ENCODE measurements at places on chromosomes 2 and 18.
A peak's percentile ranks its signal among the peaks of the same experiment; 100 is the strongest.

DNA sequence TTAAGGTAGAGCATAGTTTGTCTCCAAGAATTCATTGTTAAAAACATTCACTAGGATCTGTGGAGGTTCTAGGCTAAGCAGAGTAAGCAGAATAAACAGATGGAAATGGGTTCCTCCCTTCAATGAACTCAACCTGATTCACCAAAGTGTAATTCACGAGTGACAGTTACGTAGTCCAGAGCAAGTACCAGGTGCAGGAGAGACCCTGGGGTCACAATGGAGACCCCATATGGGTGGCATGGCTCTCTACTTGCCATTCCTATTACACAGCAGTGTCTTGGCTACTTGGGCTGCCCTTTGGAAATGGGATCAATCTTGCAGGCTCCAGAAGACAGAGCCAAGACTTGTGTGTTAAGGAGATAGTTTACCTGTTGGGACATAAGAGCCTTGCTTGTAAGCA, 7.1 kb downstream of the MYCN start:
- DNase-seq: no peak

GRCh38 chr2:98730707-98731040, 258 bp downstream of the MGAT4A start:
- DNase-seq: peak; percentile 95

GRCh38 chr18:10951631-10952544, 197.5 kb downstream of the PIEZO2 start:
- no peak for DNase-seq

DNA sequence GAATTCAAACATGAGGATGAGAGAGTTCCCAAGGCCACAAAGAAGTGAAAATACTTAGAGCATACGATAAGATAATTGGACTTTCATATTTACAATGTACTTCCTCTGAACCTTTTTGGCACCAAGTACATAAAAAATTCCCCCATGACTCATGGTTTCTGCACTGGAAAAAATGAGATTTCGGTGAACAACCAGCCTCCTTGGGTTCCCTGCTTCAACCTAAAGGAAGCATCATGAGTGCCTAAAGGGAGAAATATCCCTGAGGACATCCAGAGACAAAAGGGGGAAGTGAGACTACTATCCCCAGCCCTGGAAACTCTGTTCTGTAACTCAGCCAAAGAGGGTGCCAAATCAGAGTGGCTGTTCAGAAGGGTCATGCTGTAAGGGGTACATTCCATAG, 562.7 kb upstream of the SLC39A10 start:
- DNase-seq: no peak

- DNase-seq: no peak
These were observed 25.9 kb downstream of the MBD5 start for GRCh38 chr2:148046802-148047201.

All from osteoblast (primary cell).